Left kidney (tissue), 8 donors: ENCODE measurements at places on chromosomes 12 and 14.

DNA sequence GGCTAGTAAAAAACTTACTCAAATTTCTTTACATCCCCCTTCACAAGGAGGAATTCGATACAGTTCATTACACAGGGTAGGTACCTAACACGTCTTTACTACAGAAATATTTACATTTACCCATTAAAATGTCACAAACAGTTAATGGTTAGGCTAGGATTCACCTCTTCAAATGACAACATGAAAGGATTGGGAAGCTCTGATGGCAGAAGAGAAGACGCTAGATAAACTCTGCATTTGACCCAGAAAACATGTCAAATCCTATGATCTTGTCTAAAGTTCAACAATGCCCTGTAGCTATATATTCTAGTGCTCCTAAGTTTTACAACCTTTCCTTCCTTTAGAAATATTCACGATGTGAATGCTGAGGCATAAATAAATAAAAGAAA, 64.8 kb downstream of the DENND5B start:
- peak; percentile 61 for DNase-seq

DNA sequence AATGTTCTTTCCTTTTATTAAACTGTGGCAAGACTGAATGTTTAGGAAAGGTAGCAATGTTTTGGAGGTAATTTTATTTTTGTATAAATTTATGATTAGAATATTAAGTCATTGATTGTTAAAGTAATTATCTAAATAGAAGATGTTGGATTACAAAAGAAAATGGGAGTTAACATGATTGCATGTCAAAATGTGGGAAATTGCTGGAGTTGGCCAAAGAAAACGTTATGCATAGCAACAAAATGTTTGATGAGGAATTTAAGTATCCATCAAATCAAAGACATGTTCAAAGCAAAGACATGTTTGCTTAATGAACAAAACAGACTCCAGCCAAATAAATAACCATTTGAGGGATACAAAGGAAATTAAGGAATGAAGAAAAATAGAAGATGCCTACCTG, 3.2 kb upstream of the MLH3 start:
- no peak for DNase-seq

DNA sequence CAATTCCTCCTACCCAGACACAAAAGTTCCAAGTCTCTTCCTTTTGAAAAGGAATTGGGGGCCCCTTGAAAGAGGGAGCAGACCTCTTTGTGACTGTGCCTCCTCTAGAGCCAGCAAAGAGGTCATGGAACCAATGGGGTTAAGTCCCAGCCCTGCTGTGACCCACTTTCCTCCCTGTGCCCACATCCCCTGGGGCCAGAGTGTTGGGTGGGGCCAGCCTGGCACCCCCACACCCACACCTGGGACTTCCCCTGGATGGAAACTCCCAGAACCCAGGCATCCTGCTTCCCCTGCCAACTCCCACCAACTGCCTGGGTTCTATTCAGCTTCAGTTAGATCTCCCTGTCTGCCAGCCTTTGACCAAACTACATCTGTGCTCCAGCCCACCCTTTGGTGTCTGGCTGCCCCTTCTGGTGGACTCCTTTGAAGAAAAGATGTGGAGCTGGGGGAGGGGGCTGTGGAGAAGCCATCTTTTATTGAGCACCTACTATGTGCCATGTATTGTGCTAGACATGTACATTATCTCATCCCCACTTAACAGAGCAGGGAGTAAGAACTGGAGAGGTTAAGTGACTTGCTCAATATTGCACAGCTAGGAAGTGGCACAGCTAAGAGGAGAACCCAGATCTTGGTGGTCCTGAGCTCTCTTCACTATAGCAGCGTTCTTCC, 4.6 kb upstream of the RARG start:
- DNase-seq, result no peak

- no peak for DNase-seq
Observed at GRCh38 chr14:76713121-76713520, 48.1 kb upstream of the VASH1 start.

GRCh38 chr14:61202124-61202523, 79.0 kb downstream of the TMEM30B start:
- no peak for DNase-seq

DNA sequence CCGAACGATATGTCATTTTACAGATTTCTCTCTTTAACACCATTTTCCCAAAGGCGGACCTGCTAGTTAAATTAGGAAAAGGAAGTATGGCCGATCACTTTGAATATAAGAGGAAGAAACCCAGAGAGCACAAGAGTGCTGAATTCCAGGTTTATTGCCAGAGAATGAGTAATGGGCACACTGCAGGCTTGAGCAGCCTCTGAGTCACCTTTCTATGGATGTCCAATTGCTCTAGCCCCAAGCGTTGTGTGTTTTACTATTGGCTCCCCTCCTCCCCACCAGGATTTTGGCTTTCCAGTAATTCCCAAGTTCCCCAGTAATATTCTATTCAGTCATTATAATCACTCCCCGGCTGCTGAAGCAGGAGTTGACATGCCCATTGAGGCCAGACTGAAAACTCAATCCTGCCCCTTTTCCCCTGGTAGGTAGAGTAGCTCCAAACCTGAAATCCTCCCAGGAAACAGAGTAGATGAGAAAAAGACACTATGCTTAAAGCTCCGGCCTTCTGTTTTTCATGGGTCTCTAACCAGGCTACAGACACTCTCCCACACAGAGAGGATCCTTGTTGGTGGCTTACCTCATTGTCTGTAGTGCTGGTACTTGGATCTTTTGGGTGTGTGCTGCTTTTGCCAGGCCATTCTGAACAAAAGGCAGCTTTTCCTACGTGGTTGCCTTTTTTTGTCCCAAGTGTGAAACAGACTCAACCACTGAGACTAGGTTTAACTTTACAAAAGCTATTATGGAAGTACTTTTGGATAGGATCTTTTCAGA, 704.3 kb upstream of the FLRT2 start:
- no peak for DNase-seq

DNA sequence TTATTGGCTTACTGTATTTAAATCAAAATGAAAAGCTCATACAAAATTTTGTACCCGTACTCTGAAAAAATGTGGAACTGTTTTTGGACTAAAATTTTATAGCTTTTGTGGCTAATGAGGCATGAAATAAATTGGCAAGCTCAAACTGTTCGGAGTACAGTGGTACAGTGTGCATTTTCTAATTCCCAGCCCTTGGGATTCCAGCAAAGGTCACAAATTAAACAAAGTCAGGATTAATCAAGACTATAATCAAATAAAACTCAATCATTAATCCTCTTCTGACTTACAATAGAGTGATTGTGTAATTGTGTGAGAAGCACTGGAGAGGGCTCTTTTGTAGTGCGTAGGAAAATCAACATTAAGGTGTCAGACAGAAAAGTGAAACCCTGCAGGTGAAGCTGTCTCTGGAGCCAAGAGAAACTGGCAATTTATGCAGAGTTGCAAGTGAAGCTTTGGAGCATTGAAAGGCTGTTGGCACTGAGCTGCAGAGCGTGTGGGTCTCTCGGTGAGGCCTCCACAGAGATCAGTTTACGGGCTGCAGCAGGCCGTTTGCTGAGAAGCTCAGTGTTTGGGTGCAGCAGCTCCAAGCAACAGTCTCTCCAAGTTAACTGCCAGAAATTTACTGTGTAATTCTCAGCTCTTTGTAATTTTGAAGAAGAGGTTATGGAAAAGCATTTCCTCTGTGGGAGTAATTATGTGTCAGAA, 275.9 kb downstream of the FBXL14 start:
- peak; percentile 34 for DNase-seq

DNA sequence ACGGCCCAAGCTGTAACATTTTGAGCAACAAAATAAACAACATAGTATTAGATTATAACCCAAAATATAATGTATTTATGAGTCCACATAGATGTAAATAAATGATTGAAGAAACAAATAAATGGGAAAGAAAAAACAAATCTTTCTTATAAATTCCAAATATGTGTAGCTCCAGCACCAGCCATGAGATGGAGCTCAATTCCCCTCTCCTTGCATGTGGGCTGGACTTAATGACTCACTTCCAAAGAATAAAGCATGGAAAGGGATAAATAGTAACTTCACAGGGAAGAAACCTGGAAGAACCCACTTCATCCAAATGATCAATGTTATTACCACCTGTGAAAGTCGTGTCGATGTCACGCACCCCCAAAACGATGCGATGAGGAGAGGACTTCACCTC, 158.8 kb downstream of the RPAP3 start:
- DNase-seq, result no peak

DNA sequence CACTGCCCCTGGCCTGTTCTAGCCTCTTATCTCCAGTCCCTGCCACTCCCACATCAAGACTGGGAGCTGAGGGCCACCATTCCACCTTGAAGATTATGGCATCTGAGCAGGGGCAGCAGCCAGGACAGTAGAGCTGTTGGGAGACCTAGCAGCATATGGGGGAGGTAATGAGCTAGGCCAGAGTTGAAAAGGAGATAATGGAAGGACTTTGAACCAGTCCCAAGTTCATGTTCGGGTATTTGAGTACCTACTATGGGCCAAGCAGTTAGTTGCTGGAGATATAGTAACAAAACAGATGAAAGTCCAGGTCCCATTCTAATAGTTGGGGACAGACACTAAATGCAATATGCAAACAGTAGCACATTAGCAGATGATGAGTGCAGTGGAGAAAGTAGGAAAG, 151.5 kb downstream of the PLXNC1 start:
- no peak for DNase-seq

- no peak for DNase-seq
Observed at GRCh38 chr14:41824441-41824840, 217.8 kb downstream of the LRFN5 start.

GRCh38 chr14:93949511-93950075, 22.4 kb downstream of the FAM181A start:
- DNase-seq, result no peak

GRCh38 chr12:3076730-3077571, at the start of gene TSPAN9:
TSPAN9 (plus strand) TSS chr12:3077379; CDS start chr12:3201194, 123,815 bp downstream.
- peak; percentile 61 for DNase-seq

DNA sequence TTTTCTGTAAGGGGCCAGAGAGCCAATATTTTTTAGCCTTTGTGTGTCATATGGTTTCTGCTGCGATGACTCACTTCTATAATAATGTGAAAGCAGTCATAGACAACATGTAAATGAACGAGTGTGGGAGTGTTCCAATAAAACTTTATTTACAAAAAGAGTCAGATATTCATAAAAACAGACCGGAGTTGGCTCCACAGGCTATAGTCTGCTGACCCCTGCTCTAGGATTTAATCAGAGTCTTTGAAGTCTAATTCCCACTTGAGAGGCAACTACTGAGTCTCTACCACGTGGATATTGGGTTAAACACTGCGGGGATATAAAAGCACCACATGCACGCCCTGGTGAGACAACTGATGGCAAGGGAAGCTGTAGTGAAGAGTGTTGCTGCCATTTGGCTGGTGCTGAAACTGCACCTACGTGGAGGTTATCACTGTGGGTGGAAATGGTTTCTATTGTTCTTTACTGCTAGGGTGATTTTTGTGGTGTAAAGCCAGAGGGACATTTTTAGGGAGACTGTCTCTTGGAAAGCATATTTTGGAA, 3.6 kb upstream of the NINJ2 start:
- DNase-seq, result no peak

DNA sequence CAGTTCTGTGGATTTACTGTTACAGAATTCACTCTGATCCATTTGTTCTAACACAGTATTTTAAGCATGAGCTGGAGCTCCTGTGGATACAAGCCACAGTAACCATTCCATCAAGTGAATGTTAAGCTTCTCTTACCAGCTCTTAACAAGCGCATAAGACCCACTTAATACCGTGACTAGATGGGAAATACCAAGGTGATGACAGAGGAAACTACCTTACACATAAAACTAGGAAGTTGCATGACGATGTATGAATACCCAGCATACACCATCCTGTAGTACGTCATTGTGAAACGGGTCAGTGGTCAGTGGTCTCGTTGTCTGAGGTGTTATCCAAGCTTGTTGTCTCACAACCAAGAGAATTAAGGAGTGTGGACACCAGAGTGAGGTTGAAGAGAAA, 2.0 kb upstream of the GALC start:
- no peak for DNase-seq

DNA sequence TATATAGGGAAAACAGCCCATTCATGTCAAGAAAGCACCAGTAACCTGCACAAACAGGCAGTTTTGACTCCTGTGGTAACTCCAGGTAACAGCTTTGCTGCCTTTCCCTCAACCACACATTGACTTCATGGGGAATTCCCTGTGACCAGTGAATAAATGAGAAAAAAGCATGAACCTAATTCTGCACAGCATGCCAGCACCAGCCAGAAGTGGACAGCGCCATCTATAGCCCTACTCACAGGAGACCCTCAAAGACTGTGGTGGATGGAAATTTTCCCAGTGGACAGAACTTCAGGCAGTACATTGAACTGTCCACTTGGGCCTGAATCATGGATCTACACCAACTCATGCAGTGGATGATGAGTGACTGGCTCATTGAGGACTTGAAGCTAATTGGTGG, 152.1 kb downstream of the SLC8A3 start:
- no peak for DNase-seq

GRCh38 chr12:119835068-119835467, 42.1 kb downstream of the CIT start:
- DNase-seq, result no peak

GRCh38 chr12:114400361-114400811, 5.6 kb downstream of the TBX5 start:
- DNase-seq, result no peak

GRCh38 chr14:38201137-38201828, 6.4 kb upstream of the SSTR1 start:
- DNase-seq, result no peak

- DNase-seq, result no peak
Observed at GRCh38 chr12:92530706-92531105, 172.1 kb upstream of the PLEKHG7 start.

DNA sequence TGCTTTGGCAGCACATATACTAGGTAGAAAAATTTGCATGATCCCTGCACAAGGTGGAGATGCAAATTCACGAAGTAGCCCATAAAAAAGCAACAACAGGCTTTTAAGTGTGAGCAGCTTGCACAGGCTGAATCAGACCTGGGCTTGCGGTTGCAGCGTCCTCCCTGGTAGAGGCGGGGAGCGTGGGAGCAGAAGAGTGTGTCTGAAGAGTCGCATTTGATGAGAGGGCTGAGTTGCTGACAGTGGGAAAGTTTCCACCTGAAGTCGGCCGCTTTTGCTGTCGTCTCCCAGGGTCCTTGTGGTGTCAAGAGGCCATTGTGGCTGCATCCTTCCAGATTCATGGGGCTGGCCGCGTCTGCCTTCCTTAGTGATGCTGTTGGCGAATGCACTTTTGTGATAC, 6.2 kb downstream of the AACS start:
- DNase-seq, result no peak

DNA sequence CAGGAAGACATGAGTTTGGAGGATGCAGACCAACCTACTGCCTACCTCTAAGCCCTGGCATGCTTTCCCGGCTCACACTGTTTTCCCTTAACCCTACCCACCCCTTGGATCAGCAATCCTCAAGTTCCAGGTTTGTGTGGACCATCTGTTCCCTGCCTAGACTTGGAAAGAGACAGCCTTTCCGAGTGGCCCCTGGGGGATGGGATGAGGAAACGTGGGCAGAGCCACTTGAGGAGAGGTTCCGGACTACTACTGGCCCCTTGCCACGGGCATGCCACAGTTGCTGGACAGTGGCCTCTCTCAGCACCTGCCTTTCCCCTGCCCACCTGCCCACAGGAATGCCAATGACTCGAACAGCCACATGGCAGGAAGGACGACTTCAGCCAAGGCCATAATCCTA, 135.9 kb downstream of the SLC15A4 start:
- DNase-seq, result no peak

GRCh38 chr12:3668479-3669165, 84.3 kb downstream of the CRACR2A start:
- DNase-seq, result no peak
